Chondrocyte (in vitro differentiated cells): ENCODE measurements at places on chromosomes 3 and 15.

DNA sequence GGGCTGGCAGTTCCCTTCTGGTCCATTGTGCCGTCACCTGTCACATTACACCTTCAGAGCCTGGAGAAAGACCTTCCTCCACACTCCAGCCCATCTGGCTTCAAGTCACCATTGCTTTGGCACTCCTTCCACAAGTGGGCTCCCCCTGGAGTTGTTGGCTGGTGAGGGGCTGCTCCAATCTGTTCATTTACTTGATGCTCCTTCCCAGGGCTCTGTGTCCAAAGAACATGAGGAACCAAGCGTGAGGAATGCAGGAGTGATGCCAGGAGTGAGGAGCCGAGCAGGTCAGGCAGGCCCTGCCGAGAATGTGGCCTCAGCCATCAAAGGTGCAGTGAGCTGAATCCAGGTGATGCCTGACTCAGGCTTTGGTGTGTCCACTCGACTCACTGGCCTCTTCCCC, 57.2 kb downstream of the OXNAD1 start:
- no peak for DNase-seq

DNA sequence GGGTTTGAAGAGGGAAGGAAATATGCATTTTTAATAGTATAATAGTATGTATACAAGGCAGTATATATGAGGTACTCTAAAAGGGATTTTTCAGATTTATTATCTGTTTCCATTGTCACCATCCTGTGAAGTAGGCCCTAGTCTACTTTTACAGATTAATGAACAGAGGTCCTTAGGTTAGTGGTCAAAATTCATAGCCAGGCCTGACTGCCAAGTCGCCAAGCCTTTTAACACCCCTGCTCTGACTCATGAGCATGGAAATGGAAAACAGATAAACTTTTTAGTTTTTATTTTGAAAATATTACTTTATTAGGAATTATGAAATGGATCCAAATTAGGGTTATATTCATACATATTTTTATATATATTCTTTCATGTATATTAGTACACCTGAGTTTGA, 146.9 kb downstream of the BBX start:
- no peak for DNase-seq

DNA sequence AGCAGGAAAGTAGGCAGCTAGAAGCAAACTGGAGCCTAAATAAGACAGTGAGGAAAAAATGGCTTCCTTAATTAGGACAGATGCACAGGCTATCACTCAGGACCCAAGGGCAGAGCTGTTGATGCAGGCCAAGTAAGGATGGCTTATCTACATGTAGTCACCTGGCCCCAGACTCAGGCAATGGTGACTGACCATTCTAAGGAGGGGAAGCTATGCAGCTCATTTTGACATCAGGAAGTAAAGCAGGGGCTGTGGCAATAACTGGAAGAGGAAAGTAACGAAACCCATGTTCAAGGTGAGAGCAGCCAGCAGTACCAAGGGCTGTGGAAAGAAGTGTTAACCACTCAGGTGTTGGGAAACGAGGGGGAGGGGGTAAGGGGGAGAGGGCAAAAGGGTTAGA, 16.2 kb downstream of the ACAD11 start:
- no peak for DNase-seq

- no peak for DNase-seq
Observed at GRCh38 chr3:75136100-75136897, 521.8 kb upstream of the CNTN3 start.

- no peak for DNase-seq
Observed at GRCh38 chr15:98455904-98456303, 192.4 kb upstream of the IGF1R start.

GRCh38 chr3:50352781-50353180, 2.1 kb downstream of the CYB561D2 start:
- DNase-seq = no peak

GRCh38 chr3:3305841-3306240, 126.3 kb upstream of the CRBN start:
- no peak for DNase-seq

- DNase-seq = no peak
Observed at GRCh38 chr3:52596658-52597265, 60.4 kb downstream of the UQCC5 start.

GRCh38 chr15:67809441-67809840, 15.9 kb upstream of the SKOR1 start:
- DNase-seq = no peak

- no peak for DNase-seq
Observed at GRCh38 chr15:52290329-52290728, 5.3 kb downstream of the MYO5C start.
